Activated T-cell treated with anti-CD3 and anti-CD28 coated beads for 1 hour (primary cell): ENCODE measurements at places on chromosomes 5 and 9.
A peak's percentile ranks its signal among the peaks of the same experiment; 100 is the strongest.

GRCh38 chr9:87711857-87712800, 13.8 kb upstream of the CTSL start:
- DNase-seq: no peak

GRCh38 chr9:126198854-126199253, 127.8 kb upstream of the MVB12B start:
- no peak for DNase-seq

GRCh38 chr5:27963050-27963783, 924.8 kb upstream of the CDH9 start:
- no peak for DNase-seq

GRCh38 chr9:15519831-15520230, 9.1 kb upstream of the PSIP1 start:
- DNase-seq: no peak

GRCh38 chr9:71769175-71770161, 1.2 kb upstream of the CEMIP2 start:
- DNase-seq: peak; percentile 55

DNA sequence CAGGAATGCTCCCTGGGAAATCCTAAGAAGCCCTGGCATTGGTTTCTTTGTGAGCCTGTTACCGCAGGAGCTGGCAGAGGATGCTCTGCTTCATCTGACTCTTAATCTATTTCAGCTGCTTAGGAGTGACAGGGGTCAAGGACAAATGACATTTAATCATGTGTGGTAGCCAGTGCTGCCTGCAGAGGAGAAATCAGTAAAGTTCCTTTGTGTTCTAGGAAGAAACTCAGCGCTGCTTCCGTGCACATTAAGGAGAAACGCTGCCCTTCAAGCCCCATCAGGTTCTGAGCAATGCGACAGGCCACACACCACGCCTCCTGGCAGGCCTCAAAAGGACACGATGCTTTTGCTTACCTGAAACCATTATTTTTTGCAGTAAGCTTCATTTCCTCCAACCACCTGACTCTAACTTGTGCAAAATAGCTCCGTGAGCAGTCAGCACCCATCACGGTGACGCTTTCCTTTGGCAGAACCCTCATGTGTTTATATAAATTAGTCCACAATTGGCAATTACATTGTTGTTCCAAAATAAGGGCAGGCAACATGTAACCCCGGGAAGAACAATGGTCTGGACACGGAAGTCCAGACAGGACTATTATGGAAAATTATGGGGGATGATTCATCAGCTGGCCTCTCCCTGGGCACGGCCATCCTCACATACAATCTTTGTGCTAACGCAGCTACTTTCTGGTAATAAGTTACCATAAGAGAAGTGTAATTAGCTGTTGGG, 387.9 kb upstream of the DAP start:
- DNase-seq: no peak

- no peak for DNase-seq
These were observed 340.6 kb upstream of the IRX4 start for GRCh38 chr5:2223303-2223702.

DNA sequence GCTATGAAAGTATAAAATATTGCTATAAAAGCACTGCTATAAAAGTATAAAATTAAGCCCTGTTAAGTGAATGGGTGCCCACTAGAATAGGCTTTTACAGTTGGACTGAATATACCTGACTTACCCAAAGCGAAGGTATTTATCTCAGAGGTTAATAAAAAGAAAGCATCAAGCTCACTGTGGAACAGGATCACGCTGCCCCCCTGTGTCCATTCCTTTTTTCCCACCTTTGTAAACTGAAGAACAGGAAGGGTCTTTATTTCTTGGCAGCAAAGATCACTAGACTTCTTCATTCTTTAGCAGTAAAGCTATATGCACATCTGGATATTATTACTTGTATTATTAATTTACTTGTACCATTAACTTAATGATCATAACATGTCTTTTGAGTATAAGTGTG, 22.1 kb upstream of the PLPP6 start:
- DNase-seq: peak; percentile 34

- no peak for DNase-seq
These were observed 1.2 kb upstream of the GARIN3 start for GRCh38 chr5:157167214-157167621.

- DNase-seq: no peak
These were observed 232.1 kb downstream of the CDH12 start for GRCh38 chr5:22621084-22621483.

GRCh38 chr5:150172145-150172544, 5.6 kb downstream of the CDX1 start:
- DNase-seq: no peak

GRCh38 chr9:88747768-88748167, 212.8 kb downstream of the NXNL2 start:
- DNase-seq: no peak

GRCh38 chr5:44900273-44900954, 91.7 kb downstream of the MRPS30 start:
- no peak for DNase-seq

GRCh38 chr5:174737330-174737729, 12.9 kb downstream of the MSX2 start:
- DNase-seq: no peak

- no peak for DNase-seq
These were observed 221.6 kb upstream of the SLC30A5 start for GRCh38 chr5:68872088-68872839.

DNA sequence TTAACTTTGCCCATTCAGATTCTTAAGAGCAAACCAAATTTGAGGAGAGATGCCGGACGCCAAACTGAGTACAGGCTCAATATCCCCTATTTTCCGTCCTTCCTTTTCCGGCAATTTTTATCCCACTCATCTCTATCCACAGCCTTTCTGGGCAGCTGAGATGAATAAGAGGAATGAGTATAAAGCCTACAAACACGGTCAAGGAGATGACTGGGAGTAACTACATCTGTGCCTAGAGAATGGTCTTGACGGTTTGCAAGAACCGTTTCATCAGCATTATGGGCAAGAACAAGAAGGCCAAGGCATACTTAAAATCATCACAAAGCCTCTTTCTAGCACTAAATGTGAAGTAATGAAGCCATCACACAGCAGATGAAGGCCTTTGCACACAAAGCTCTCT, 227.3 kb downstream of the DCP2 start:
- no peak for DNase-seq

GRCh38 chr9:129665389-129665775, at the start of gene PRRX2:
TSS of gene PRRX2 (plus strand) at chr9:129665647. CDS start at chr9:129665868, 221 bp downstream.
- DNase-seq: peak; percentile 12
